Stimulated activated CD8-positive, alpha-beta memory T cell treated with anti-CD3 and anti-CD28 coated beads, Interleukin-4, amount 100 ng/mL, for 4 hours (primary cell): ENCODE measurements at places on chromosomes 1 and 21.

- DNase-seq = no peak
Observed at GRCh38 chr1:26913389-26913753, 404 bp downstream of the NR0B2 start.

- no peak for DNase-seq
Observed at GRCh38 chr1:155014709-155015508, 12.3 kb downstream of the ZBTB7B start.

- no peak for DNase-seq
Observed at GRCh38 chr1:10778640-10779039, 17.8 kb downstream of the CASZ1 start.

DNA sequence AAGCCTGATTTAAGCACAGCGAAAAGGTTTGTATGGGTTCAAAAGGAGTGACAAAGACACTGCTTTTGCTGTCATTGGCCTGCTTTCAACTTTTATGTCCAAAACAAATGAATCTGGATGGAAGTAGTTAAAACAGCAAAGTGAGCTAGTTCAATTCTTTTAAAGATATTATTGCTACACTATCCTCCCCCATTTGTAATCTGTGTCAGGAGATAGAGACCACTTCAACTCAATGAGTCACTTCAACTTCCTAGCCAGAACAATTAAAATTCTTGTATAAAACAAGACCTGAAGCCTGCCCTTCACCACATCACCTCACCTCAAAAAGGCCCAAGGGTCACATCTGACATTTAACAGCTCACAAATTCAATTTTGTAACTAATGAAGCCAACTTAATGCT is 364.1 kb upstream of the LYPLAL1 start:
- DNase-seq = no peak

GRCh38 chr1:59730759-59731478 is 83.8 kb upstream of the HOOK1 start:
- DNase-seq = no peak

DNA sequence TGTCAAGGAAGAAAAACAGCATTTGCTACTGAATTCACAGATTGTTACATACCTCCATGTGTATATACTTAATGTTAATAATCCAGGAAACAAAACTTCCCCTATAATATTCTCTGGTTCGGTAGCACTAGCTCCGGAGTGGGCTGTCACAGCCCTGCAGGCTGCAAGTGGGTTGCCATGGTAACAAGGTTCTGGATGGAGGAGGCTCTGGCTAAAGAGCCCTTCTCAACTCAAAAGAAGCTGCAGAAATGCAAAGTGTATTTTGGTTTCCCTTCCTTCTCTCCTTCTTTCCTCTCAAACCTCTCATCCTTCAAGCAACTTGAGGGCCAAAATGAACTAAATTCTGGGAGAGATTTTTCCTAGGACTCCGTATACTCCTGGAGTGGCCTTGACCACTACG is 45.2 kb downstream of the ASTN1 start:
- DNase-seq = no peak

DNA sequence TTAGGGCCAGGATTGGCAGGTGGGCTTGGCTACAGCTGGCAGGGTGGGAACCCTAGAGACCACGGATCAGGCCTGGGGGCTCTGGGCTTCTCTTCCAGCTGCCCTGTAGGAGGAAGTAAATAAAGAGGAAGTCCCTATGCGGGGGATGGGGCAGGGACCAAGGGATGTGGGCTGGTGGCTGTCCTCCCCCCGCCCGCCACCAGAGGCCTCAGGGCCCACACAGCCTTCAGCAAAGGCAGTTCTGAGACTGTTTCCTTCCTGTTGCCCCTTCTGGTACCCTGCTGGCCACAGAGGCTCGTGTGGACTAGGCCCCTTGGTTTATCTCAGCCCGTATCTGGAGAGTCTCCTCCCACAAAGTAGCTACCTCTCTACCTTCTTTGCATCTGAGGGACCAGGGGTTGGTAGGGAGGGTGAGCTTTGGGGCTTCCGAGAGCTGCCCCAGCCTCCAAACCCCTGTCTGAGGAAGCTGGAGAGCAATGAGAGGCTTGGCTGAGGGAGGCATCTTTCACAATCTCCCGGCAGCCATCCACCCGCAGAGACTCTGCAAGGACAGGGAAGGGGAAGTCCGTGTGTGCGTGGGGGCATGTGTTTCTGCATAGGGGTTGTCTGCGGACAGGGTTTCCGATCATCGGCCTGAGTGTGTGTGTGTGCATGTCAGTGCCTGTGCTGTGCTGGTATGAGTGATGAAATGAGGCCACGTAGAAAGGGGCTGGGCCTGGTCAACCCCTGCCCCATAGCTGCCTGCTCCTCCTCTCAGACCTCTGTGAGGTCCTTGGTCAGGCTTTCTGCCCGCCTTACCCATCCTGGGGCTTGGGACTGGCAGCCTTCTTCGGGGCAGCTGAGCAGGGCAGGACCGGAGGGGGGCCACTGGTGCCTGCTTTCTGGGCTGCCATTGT is 12.5 kb downstream of the RPS6KA1 start:
- DNase-seq = peak; percentile 33

DNA sequence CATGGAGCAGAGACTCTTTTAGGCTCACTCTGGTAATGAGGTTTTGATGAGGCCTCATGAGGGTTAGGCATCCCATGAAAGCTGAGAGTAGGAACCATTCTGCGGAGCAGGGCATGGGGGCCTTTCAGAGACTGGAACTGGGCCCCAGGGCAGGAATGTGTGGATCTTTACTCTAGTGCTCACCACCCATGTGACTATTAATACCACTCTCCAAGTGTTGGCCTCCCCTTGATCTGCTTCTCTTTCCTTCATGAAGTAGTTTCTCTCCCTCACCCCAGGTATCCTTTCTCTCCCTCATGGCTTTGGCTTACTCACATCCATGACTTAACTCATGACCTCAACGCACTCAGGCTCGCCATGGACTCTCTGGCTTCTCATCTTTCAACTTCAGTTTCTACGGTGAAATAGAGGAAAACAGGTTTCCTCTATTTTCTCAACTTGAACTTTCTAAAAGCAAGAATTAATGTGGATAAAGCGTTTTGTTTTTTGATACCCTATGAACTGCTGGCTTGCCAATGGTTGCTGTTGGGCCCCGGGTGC is 50.5 kb upstream of the GADD45A start:
- no peak for DNase-seq

- DNase-seq = no peak
Observed at GRCh38 chr1:150094734-150095265, 27.2 kb downstream of the VPS45 start.

DNA sequence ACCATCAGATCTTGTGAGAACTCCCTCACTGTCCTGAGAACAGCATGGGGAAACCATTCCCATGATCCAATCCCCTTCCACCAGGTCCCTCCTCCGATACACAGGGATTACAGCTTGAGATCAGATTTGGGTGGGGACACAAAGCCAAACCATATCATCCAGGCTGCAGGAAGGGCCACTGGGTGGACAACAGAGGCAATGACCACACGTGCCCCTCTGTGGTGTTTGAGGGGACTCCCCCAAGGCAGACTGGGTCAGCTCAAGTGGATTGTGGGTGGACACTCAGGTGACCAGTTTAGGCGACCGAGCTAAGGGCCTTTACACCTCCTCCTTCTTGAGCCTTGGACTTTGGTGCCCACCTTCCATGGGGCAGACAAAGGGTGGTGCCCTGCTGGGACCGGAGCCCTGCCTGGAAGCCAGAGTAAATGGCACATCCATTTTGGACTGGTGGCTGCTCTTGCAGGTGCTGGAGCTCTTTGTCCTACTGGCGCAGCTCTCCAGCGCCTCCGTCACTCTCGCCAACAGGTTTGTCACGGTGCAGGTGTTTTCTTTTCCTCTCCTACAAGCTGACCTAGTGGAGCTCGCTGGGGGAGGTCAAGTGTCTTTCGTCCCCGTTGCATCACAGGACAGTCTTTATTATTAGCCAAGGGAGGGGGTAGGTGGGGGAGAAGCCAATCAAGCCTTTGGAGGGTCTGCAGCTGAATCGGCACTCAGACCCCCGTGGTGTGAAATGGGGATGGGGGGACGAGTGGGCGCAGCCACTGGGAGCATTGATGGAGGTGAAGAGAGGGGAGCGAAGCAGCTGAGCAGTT is 37.6 kb downstream of the CRYAA start:
- no peak for DNase-seq

GRCh38 chr1:205375835-205376545 is 19.3 kb upstream of the KLHDC8A start:
- no peak for DNase-seq

GRCh38 chr1:62946511-62946910 is 162.6 kb downstream of the ATG4C start:
- no peak for DNase-seq

- no peak for DNase-seq
Observed at GRCh38 chr1:167345386-167345733, 124.7 kb downstream of the POU2F1 start.

- DNase-seq = no peak
Observed at GRCh38 chr1:186210258-186210657, 164.8 kb downstream of the TPR start.

- DNase-seq = no peak
Observed at GRCh38 chr1:169326956-169327268, 40.7 kb downstream of the NME7 start.

DNA sequence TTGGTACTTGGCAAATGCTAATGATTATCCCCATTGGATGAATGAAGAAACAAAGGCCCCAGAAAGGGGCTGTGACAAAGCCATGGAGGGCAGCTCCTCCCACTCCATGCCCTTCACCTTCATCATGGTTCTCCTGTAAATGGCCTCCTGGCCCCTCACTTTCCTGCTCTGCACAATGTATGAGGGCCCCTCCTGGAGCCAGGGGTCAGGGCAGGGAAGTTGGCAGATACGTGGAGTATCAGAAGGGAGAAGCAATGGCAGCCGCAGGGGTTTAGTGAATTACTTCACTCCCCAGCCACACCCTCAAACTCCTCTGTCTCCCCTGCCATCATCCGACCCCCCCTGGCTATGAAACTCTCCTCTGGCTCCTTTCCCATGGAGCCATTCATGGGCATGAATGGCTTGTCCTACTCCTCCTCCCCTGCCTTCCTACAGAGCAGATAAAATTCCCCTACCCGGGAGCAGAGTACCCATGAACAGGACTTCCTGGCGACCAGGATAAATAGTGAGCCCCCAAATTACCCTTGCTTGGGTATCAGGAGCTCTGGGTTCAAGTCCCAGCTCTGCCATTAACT is 86.3 kb downstream of the CAMK2N1 start:
- no peak for DNase-seq

DNA sequence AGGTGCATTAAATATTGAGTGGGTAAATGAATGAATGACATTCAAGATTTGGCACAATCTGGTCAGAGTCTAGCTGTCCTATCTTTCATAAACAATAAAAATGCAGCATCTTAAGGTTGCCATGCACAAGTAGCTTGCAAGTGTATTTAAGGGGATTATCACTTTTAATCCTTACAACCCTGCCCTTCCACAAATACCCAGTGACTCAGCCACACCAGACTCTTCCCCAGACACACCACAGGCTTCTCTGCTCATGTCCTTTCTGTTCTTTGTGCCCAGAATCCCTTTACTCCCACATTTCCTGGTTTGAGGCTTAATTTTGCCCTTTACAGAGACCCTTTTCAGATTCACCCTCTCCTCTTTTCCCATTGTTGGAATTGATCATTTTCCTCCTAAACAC is 59.8 kb downstream of the KIRREL1 start:
- DNase-seq = no peak

DNA sequence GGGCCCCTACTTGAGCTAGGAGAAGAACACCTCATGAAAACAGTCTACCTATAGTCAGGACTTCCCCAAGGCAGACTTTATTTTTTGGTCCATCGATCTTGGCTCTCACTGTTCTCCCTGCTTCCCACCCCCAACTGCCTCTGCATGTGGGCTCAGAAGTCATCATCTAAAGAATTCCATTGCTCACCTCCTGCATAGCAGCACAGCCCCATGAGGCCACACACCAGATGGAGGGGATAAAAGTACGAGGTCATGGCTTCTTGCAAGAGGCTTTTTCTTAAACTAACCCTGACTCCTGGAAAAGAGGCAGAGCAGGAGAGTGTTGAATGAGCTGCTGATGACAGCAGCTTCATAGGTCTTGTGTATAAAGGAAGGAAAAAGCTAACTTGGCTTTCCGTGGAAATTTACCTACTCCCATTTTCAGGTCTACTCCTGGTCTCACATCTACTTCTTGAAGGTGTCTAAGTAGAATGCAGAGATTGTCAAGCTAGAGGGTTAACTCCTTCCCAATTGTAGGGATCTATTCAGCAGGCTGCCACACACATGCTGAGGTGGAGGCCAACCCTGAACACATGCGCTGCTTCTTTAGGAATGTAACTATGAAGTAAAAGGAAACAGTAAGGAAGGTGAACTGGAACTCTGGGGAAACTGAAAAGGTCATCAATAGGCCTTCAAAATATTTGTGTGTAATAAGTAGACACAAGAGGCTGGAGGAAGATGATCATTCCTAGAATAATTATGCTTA is 18.7 kb downstream of the WNT2B start:
- DNase-seq = no peak

DNA sequence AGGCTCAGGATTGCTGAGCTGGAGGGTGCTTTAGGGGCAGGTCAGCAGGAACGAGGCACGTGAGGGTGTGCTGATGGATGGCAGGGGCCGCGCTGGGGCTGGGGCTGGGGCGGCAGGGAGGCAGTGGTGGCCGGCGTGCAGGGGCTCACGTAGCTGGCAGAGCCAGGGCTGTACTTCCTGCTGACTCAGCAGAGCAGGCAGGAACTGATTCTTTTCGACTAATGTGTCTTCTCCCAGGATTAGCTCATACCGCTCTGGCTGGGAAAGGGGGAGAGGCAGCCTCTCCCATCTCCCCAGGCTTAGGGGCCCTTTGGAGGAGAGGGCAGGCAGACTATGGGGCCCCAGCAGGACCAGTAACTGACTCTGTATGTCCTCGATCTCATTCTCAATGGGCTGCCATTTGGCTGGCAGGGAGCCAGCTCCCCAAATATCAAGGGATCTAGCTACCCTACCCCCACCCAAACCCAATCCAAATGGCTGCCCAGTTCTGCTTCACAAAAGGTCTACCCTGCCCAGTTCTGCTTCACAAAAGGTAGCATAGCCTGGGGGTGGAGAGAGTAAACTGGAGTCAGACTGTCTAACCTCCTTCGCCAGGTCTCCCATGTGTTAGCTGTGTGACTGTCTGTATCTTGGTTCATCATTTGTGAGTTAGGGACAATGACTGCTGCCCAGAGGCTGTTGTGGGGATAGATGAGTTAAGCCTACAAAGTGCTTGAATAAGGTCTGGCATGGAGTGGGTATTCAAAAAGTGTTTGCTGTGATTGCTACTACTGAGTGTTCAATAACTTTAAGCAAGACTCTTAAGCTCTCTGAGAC is 100.1 kb upstream of the SLC2A1 start:
- no peak for DNase-seq

DNA sequence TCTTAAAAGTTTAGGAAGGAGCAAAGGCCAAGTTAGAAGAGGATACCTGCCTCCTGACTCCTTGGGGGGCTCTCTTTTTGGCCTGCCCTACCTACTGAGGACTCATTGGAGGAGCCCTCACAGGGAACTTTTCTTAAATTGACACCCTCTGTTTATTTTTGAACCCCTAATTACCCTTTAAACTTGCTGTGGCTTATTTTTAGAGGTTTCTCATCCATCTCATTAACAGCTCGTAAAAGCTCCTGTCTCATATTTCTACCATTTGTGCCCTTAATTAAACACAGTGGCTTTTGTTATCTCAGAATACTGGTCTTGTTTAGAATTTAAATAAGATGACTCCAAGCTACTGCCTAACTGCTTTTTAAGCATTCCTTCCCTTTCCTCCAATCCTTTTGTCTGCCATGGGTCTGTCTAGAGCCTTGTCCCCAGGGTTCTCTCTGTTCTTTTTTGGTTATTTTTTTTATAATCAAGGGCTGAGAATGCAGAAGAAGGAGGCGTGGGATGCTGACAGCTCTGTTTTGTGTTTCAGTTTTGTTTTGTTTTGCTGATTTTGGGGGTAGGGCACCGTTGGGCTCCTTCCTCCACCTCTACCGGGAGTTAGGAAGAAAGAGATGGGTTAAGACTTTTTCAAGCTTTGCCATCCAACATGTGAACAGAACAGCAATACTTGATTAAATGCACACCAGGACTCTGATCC is 78.0 kb downstream of the SYT6 start:
- no peak for DNase-seq
